Breast epithelium (tissue), 4 donors: ENCODE measurements at places on chromosomes 7 and 10.

DNA sequence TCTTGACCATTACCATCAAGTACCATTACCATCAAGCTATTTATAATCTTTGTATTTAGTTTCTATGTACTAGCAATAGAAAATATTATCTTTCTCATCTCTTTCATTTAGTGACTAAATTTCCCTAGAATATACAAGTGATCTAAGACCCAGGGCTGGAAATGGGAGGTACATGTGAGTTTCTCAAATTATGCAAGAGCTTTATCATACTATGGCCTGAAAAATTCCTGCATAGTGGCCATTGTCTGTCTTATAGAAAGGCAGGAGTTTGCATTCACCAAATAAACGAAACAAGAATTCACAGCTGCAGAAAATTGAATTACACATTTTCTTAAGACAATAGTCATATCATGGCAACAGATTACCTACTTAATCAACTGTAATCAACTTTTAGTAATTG, 50.7 kb upstream of the HDAC9 start:
- no peak overlapping the region for H3K4me3 ChIP-seq
- no peaks in the 10 kb centered on the region for H3K36me3 ChIP-seq
- DNase-seq = no peak

DNA sequence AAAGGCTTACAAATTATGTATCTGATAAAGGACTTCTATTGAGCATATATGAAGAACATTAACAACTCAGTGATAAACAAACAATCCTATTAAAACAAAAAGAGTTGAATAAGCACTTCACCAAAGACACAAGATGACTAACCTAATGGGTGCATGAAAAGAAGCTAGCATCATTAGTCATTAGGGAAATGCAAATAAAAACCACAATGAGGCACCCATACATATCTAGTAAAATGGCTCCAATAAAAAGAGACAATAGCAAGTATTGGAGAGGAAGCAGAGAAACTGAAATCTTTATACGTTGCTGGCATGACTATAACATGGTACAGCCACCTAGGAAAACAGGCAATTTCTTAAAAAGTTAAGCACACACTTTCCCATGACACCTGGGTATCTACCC, 77.6 kb upstream of the ZMIZ1 start:
- no peaks in the 10 kb centered on the region for H3K4me1 ChIP-seq
- no peaks in the 10 kb centered on the region for H3K27me3 ChIP-seq
- H3K36me3 ChIP-seq = no peaks in the 10 kb centered on the region
- no peak overlapping the region for H3K4me3 ChIP-seq

DNA sequence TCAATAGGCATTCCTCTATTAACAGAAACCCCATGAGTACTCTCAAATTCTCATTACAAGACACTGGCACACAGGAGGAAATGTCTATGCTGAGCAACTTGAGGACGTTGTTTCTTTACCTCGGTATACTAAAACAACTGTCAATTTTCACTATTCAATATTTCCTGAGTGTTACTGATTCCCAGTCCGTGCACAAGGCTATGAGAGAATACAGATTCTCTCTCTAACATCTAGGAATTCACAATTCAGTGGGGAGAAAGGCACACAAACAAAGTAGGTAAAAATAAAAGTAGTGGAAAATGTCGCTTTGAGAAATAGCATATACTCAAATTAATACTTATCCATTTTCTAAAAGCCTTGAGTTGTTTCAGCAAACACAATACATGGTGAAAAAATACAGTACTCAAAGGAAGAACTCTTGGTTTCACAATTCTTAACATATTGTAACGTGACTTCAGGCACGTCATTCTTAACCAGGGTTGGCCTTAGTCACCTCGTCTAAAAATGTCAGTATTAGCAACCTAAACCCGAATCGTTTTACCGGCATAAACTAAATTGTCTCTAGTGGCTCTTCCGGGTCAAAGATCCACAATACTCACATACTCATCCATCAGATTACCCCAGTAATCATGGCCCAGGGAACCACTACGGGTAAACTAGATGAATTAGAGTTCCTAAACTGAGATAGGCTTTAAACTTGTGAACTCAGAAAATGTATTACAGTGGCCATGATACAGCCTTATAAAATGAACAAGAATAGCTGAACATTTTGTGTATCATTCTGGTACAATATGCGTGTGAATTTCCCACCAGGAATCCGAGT, 1.5 kb downstream of the IPMK start:
- no peak for DNase-seq
- H3K27ac ChIP-seq = peak overlapping the region; percentile 99
- peaks cover 5% of the 10 kb centered on the region for H3K4me1 ChIP-seq
- peak overlapping the region; percentile 88 for H3K4me3 ChIP-seq
- no peaks in the 10 kb centered on the region for H3K36me3 ChIP-seq

- H3K36me3 ChIP-seq = no peaks in the 10 kb centered on the region
- H3K4me1 ChIP-seq = no peaks in the 10 kb centered on the region
- no peaks in the 10 kb centered on the region for H3K27me3 ChIP-seq
Measured at GRCh38 chr7:16791071-16791470, 13.7 kb downstream of the AGR2 start.

DNA sequence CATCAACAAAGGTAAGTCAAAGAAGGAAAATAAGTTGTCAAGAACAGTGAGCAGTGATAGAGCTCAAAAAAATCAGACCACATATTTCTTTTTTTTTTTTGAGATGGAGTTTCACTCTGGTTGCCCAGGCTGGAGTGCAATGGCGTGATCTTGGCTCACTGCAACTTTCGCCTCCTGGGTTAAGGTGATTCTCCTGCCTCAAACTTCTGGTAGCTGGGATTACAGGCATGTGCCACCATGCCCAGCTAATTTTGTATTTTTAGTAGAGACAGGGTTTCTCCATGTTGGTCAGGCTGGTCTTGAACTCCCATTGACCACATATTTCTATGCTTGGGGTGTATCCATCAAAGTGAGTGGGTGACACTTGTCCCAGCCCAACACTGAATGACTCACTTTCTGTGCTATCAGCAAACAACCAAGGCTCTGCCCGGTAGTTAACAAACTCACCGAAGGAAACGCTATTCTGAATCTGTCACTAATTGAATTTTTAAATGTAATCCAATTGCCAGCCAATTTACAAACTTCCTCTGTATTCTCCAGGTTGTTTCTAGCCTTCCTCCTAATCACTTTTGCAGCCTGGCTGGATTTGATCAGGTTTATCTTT, 19.6 kb upstream of the SMNDC1 start:
- no peaks in the 10 kb centered on the region for H3K36me3 ChIP-seq
- no peak for DNase-seq
- H3K27ac ChIP-seq = no peak overlapping the region
- no peaks in the 10 kb centered on the region for H3K27me3 ChIP-seq
- no peak overlapping the region for H3K4me3 ChIP-seq
- no peaks in the 10 kb centered on the region for H3K4me1 ChIP-seq

- no peak for DNase-seq
- H3K4me1 ChIP-seq = no peaks in the 10 kb centered on the region
- H3K36me3 ChIP-seq = no peaks in the 10 kb centered on the region
- H3K27me3 ChIP-seq = no peaks in the 10 kb centered on the region
- no peak overlapping the region for H3K4me3 ChIP-seq
Measured at GRCh38 chr10:42645103-42645502, 6.7 kb upstream of the ZNF33B start.

- no peak for DNase-seq
- H3K27ac ChIP-seq = no peak overlapping the region
- H3K4me3 ChIP-seq = peak overlapping the region; percentile 5
- no peaks in the 10 kb centered on the region for H3K36me3 ChIP-seq
- peaks cover 100% of the 10 kb centered on the region for H3K27me3 ChIP-seq
Measured at GRCh38 chr7:122304996-122305421, 459 bp upstream of the FEZF1 start.

DNA sequence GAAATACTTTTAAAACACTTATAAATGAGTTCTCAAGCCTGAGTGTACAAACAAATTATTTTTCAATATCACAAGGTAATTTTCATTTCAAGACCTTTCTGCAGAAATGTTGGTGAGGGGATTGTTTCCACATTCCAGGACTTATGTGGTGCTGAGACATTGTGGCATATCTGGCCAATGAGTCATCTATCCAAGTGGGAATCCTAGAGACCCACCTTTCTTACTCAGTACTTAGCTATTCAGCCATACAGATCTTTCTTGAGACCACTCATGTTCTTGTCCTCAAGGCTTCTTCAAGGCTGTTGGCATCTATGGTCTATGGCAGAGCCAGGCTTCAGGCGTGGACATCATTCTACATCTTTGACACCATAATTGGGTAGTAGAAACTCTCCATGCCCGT, 225.4 kb downstream of the DKK1 start:
- H3K27ac ChIP-seq = no peak overlapping the region
- no peaks in the 10 kb centered on the region for H3K36me3 ChIP-seq
- no peaks in the 10 kb centered on the region for H3K27me3 ChIP-seq
- H3K4me3 ChIP-seq = no peak overlapping the region

DNA sequence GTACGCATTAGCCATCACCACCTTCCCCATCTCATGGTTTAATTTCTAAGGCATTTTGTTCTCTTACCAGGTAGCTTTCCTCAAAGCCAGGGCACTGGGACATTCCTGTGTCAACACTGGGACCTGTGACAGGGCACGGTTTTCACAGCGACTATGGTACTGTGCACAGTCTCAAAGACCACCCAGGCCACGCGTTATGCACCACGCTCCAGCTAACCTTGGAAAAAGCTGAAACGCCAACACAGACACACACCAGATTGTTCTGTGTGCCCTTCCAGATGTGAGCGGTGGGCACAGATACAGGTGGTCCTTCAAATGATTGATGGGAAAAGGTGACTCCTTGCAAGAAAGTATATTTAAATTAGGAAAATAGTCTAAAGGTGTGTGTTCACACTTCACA, 337.3 kb downstream of the WDR37 start:
- H3K4me3 ChIP-seq = no peak overlapping the region
- H3K27me3 ChIP-seq = no peaks in the 10 kb centered on the region
- H3K4me1 ChIP-seq = no peaks in the 10 kb centered on the region
- DNase-seq = peak; percentile 3

DNA sequence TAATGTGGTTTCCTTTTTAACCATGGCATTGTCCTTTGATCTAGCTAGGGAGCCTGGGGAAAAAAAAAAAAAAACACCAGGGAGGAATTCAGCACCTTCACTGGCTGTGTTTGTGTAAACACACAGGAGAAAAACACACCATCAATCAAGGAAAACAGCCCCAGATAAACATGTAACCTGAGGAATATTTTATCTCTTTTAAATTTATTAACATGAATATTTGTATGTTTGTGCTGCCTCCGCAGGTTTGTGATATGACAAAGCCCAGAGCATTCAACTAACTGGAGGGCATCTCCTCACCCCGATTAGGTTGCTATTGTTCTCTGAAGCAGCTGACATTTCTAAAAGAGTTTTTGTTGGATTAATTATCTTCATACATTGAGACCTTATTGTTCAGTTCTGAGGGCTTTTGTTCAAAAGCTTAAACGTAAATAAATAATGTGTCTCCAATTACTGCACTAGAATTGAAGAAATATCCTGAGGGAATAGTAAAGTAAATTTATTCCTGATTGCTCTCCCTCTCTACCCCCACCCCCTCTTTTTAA, 89.4 kb upstream of the SEMA3E start:
- H3K36me3 ChIP-seq = no peaks in the 10 kb centered on the region
- H3K27me3 ChIP-seq = no peaks in the 10 kb centered on the region

DNA sequence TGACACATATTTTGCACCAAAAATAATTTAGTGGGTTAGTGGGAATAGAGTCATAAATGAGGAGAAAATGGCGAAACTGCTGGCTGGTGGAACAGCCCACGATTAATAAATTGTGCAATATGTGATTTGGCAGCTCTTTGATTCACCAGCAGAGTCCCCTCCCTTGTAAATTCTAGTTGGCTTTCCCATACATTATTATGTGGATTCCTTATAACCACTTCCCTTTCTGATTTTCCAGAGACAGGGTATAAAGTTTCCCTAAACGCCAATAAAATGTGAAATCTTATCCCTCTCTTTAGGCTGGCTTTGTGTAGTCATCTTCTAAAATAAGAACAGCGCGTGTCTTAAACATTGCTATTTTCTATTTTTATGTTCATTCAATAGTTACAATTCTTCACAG, 149.4 kb upstream of the FERD3L start:
- no peaks in the 10 kb centered on the region for H3K27me3 ChIP-seq
- no peak for DNase-seq
- H3K4me3 ChIP-seq = no peak overlapping the region
- H3K4me1 ChIP-seq = no peaks in the 10 kb centered on the region
- no peaks in the 10 kb centered on the region for H3K36me3 ChIP-seq
- H3K27ac ChIP-seq = no peak overlapping the region

GRCh38 chr7:147196481-147196880, 1079.9 kb downstream of the CNTNAP2 start:
- H3K27me3 ChIP-seq = no peaks in the 10 kb centered on the region
- H3K27ac ChIP-seq = no peak overlapping the region
- no peaks in the 10 kb centered on the region for H3K4me1 ChIP-seq
- H3K4me3 ChIP-seq = no peak overlapping the region
- no peak for DNase-seq
- no peaks in the 10 kb centered on the region for H3K36me3 ChIP-seq

GRCh38 chr7:38872202-38872601, 36.8 kb downstream of the VPS41 start:
- no peak for DNase-seq
- H3K4me3 ChIP-seq = no peak overlapping the region
- no peaks in the 10 kb centered on the region for H3K27me3 ChIP-seq

DNA sequence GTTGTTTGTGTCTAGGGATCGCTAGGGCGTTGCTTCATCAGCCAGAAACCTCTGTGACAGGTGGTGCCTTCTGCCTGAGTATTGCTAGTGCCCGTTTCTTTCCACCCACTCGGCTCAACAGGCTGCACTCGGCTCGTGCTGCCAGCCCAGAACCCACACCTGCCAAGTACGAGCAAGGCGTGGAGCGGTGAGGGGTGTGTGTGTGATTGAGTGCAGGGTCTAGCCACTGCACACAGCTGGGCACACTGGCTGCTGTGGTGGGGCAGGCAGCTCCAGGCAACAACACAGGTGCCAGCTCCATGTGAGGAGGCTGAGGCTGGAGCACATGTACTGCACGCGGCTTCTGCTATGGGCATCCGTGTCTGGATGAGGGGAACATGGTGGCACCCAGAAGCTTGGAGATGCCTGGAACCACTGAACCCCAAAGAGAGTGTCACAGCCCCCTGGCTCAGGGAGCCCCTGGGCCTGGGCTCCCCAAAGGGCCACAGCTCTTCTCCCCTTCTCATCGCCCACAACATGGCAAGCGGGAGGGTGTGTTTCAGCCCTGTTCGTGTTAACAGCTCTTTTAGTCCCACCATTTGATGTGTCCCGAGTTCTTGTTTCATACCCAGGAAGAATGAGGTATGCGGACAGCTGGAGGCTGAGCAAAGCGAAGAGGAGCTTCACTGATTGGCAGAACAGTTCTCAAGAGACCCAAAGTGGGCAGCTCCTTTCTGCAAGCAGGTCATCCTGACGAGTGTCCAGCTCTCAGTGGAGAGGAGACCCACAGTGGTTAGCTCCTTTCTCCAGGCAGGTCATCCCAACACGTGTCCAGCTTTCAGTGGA, 78.1 kb downstream of the HDAC9 start:
- H3K27me3 ChIP-seq = no peaks in the 10 kb centered on the region
- DNase-seq = no peak
- no peak overlapping the region for H3K27ac ChIP-seq
- no peak overlapping the region for H3K4me3 ChIP-seq
- no peaks in the 10 kb centered on the region for H3K4me1 ChIP-seq
